ENCODE measurements at places on chromosomes 13 and 19.

GRCh38 chr13:45456196-45456972, 8.4 kb upstream of the COG3 start:
- no peak for DNase-seq

DNA sequence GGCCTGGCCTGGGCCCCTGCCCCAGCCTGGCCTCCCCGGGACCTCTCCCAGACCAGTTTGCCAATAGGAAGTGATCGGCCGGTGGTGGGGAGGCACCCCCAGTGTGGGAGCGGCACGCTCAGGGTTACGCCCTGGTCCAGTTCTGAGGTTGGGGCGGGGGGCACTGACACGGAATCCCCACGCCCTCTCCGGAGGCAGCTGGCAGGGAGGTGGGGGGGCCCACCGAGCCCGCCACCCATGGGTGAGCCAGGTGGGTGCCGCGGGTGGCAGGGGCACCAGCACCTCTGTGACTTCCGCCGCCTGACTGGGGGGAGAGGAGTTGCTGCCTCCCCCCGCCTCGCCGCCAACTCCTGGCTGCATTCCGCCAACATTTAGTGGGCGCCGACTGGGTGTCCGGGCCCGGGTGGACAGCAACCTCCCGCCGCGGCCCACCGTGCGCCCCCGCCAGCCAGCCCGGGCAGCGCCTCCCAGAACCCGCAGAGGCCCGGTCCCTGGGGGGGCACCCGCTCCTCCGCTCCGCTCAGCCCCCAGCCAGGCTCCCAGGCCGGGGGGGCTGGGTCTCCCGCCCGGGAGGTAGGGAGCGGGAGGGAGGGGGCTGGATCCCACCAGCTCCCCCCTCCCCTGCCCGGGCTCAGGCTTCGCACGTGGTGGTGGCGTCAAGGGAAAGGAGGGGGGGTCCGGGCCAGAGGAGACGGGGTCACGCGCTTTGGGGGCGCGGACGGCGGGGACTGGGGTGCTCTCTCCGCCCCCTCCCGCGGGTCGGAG, 2.0 kb downstream of the ZBTB7A start:
- no peak for DNase-seq

DNA sequence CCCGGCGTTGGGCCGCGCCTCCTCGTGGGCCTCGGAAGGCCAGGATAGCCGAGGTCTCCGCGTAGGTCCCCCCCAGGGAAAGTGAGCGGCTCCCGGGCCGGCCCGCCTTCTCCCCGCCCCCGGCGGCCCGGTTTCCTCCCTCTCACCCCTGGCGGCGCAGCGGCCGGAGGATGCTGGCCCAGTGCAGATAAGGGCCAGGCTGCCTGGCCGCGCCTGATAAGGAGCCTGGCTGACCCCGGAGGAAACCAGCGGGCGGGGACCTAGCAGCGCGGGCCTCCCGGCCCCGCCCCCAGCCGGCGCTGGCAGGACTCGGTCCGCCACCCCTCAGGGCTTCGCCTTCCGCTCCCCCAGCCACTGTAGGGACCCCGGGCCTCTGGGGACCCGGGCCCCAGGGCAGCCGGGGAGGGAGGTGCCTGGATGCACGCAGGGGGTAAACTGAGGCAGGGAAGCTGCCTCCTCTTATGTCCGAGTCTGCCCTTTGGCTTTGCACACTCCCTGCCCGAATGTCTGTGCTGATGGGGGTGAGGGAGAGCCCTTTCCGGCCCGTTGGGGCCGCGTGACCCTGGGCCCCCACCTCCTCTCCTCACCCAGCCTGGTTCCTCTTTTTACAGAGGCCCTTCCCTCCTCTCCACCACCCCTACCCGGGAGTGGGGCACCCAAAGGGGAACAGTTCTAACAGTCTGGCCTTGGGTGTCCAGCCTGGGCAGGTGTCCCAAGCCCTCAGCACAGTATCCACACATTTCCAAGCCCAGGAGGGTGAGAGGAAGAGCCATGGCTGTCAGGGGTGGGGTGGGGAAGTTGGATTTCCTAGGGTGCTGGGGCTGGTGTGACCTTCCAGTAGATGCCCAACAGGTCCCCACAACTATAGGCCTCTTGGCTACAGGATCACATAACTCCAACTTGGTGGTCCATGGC, at the start of gene LYL1:
TSS of gene LYL1 (minus strand) at position 193 of the 915 bp plus-strand sequence. CDS start 1,687 bp downstream, outside the sequence.
- DNase-seq, result no peak

DNA sequence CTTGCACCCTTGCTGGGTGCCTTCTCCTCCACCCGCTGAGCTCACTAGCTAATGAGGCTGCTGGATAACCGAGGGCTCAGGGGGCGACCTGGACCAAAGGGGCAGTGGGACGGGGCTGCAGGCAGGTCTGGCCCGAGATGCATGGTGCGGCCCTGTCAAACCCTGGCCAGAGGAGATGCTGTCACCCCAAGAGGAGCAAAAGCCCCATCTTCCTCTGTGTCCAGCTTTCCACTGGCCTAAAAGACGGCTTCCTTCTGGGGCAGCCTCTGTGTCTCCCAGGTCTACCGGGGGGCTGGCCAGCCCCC, 261.8 kb downstream of the TBC1D4 start:
- no peak for DNase-seq

- DNase-seq, result no peak
Measured at GRCh38 chr13:19960653-19960976, 2.1 kb downstream of the ZMYM2 start.

GRCh38 chr19:10168386-10168948, 26.3 kb downstream of the DNMT1 start:
- no peak for DNase-seq

DNA sequence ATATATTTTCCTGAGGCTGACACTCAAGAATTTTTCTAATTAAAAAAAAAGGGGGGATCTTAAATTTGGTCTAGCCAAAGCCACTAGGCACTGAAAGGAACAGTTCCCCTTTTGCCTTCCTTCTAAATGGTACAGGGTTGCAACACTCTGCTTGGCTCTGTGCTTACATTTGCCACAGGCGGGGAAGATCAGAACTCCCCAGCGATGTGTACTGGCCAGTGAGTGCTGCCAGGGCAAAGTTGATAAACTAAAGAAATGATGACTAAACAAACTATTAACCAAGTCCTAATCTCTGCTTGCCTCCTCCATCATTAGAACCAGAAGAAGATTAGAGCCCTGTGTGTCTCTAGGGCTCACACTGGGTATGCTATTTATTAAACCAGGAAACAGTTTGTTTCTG, 75.3 kb upstream of the SCEL start:
- no peak for DNase-seq

- DNase-seq, result peak; percentile 2
Measured at GRCh38 chr13:88866195-88866594, 1195.0 kb downstream of the SLITRK5 start.

- no peak for DNase-seq
Measured at GRCh38 chr19:5126498-5127223, 157.7 kb downstream of the KDM4B start.

- no peak for DNase-seq
Measured at GRCh38 chr13:98918771-98919170, 59.1 kb downstream of the DOCK9 start.

DNA sequence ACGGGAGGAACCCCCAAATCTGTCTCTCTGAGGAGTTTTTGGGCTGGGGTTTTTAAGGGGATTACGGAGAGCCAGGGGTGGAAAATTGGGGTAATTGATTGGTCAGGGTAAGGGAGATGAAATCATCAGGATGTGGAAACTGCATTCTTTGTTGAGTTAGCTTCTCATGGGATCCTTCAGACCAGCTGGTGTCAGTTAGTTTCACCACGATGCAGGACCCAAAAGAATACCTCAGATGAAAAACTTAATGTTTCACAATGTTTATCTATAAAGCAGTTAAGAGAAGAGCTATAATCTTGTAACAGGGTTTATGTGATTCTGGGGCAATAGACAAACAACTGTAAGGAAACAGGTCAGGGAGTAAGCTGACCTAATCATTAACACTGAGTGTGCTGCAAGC, 230.8 kb downstream of the POU4F1 start:
- DNase-seq, result no peak

DNA sequence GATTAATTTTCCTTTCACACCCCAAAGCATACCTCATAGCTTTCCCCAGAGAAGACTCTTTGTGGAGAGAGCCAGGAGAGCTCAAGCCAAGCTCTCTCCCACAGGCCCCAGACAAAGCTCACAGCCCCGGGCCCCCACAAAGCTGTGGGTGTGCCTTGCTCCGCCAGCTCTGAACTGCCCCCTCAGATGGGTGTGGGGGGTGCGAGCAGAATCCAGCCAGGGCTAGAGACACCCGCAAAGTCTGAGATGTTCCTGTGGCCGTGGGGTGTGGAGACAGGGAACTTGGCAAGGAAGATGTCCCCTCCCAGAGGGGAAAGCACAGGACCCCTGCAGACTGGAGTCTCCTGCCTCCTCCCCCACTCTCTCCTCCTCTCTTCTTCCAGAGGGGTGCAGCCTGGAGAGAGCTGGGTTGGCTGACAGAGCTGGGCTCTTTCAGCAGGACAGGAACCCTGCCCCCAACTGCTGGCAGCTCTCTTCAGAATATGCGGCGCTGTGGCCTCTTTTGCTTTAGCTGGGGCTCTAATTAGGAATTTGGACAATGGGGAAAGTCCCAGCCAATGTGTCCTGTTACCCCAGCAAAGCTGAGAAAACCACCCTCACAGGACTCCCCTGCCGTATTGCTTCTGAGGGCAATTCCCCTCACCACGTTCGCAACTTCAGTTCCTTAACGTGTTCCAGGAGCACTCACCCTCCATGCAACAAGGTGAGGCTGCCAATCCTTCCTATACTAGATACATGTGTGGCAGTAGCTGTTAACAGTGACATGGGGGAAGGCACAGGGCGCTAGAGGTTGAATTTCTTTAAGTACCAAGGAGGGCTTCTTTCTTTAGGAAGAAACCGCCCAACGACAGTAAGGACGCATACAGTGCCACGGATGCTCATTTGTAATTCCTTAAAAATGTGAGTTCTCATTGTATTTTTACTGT, 170.0 kb downstream of the COL4A1 start:
- DNase-seq, result no peak

All from HTR-8/SVneo (cell line).